Astrocyte (in vitro differentiated cells and primary cell): ENCODE measurements at places on chromosomes 12 and 14. TPM values are rescaled to one million over a fixed set of nuclear protein-coding genes. Genes with fewer than 3 reads are reported as not detected.

DNA sequence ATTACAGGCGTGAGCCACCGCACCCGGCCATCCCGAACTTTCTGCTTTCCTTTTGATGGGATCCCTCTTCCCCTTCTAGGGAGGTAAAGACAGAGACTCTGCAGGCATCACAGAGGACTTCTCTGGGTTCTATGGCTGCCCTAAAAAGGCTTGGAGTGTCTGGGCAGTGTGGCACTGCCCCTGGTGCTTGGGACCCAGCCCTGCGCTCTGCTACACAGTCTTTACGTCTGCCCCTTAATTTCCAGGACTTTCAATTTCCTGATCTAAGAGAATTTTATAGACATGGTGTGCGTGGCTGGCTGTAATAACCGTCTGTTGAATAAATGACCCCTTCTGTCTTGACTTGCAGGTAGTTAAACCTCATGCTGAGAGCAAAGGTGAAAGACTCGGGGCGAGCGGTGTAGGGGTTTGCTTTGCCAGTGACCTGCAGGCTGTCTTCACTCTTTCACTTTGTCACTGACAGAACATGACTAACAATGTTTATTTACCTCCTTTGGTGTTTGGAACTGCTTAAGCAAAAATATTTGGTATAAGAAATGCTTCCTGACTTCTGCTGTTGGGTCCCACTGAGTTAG is 110.9 kb upstream of the MAP1LC3B2 start:
- no peak for DNase-seq

- no peak for DNase-seq
These were observed 6.7 kb downstream of the CDKN1B start for GRCh38 chr12:12723681-12724420.

DNA sequence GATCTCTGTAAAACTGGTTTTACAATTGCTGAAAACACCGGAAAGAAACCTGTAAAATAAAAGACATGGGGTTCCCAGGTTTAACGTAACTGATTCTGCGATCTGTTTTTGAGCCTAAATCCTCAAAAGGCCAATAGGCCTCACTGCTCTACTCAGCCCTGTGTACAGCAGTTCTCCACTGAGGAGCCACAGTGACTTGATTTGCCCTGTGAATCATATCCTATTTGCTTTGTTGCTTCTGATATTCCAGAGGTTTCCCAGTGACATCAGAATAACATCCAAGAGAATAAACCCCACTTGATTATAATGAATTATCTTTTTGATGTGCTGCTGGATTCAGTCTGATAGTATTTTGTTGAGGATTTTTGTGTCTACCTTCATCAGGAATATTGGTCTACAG is 27.5 kb downstream of the MDM1 start:
- no peak for DNase-seq

DNA sequence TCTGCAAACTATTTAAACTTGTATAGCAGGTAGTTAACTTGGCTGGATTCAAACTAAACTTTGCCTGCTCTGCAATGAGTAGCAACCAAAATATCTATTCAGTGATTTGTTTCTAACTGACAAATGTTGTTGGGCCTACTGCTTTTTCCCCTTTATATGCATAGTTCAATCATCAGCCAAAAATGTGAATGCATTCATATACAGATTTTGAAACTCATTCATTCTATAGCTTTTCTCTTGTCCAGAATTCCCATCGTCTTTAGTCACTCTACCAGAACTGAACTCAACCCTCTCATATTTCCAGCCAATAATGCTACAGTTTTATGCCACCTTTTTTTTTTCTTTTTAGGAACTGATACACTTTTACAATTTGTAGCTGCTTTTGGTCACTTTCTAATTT is 599.8 kb downstream of the RPL10L start:
- peak; percentile 10 for DNase-seq

- DNase-seq, result no peak
These were observed 16.5 kb downstream of the SCNN1A start for GRCh38 chr12:6358881-6359280.

DNA sequence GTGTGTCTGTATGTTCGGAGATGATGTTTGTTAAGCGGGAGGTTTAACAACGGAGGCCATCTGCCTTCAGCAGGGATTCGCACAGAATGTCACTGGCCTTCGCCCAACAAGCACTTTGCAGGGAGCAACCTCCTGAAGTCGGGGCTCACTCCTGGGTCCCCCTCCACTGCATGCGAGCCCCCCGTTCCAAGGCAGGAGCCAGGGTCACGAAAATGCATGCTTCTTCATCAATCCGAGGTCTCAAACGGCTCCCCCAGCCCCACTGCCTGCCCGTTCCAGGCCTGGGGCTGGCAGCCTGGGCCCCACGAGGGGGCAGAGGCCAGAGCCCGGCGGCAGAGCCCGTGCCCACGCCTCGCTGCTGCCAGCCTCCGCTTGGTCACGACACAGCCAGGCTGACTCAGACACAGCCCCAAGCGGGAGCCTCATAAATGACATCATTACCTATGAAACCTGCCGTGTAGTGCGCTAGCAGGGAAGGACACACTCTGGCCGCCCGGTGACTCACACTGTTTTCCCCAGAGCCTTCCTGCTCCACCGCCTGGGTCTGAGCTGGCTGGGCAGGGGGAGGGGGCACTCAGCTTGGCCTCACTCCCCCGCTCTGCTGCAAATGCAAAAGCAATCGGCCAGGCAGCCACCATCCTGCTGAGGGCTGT is 169.5 kb upstream of the RTL1 start:
- peak; percentile 95 for DNase-seq

GRCh38 chr12:24960222-24960855 is 11.4 kb upstream of the BCAT1 start:
- peak; percentile 47 for DNase-seq

GRCh38 chr12:7787574-7788293 is 1.5 kb upstream of the NANOG start:
- no peak for DNase-seq

Gene FAM186B
- total RNA-seq, result 0.57 and 0.60 TPM in 2 replicates

Gene PIK3C2G
- 0.05 TPM in 1 of 2 replicates, not detected in the other for total RNA-seq

Gene SVOP
- not detected in 2 replicates for total RNA-seq

Gene KRT73
- total RNA-seq, result not detected in 2 replicates

Gene PMEL
- total RNA-seq, result 3.9 and 13.8 TPM in 2 replicates

Gene LRRK2
- total RNA-seq, result 0.02 TPM in 1 of 2 replicates, not detected in the other

Gene POLR3B
- 10.9 and 11.7 TPM in 2 replicates for total RNA-seq
